Stimulated activated CD4-positive, alpha-beta T cell treated with anti-CD3 and anti-CD28 coated beads, Interleukin-1b, Interleukin-23, amount 100 ng/mL, for 24 hours (primary cell): ENCODE measurements at places on chromosomes 6 and 20.

- no peak for DNase-seq
Observed at GRCh38 chr6:129648819-129649491, 61.0 kb downstream of the ARHGAP18 start.

DNA sequence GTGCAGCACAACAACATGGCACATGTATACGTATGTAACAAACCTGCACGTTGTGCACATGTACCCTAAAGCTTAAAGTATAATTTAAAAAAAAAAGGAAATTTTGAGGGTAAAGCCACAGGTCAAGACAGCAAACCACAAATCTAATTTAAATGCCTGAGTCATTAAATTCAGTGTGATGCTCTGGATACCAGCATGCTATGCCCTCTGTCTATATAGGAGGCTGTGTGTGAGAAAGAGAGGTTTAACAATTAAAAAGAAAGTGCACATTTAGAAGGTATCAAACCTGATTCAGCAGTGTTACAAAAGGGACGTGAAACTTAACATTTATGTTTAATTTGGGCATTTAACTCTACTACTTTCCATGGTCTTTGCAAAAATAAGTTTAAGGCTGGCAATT, 276.3 kb downstream of the ADGRB3 start:
- DNase-seq = no peak

DNA sequence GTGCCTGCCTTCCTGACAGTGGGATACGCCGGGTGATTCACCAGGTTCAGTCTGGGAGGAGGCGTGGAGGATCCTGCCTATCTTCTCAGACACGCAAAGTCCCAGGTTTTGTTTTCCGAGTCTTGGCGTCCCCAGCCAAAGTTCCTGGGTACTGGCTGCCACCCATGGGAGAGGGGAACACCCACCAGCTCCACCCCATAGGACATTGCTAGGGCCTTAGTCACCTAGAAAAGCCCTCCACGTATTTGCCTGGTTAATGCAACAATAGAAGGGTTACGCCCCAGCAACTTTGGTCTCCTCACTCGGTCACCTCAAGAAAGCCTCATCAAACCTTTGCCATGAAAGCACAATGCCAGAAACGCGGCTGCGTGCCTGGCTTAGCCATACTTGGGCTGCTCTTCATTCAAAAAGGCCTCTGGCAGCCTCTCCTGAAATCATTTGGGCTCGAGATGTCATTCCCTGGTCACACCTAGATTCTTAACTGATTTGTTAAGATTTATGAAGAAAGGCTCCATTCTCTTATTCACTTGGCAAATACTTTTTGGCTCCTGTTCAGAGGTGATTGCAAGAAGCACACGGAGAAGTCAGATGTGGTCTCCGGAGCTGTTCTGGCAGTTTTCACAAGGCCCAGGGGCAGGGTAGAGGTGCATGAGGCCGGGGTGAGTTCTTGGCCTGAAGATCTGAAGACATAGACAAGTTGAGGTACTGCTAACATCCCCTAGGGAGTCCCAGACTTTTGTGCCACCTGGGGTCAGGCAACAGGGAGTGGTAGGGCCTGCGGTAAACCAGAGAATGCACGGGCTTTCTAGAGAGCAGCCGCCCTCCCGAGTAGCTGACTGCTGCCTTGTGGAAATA, 35.5 kb upstream of the ZNF133 start:
- DNase-seq = no peak

- no peak for DNase-seq
Observed at GRCh38 chr6:142850679-142851423, 94.1 kb downstream of the HIVEP2 start.

DNA sequence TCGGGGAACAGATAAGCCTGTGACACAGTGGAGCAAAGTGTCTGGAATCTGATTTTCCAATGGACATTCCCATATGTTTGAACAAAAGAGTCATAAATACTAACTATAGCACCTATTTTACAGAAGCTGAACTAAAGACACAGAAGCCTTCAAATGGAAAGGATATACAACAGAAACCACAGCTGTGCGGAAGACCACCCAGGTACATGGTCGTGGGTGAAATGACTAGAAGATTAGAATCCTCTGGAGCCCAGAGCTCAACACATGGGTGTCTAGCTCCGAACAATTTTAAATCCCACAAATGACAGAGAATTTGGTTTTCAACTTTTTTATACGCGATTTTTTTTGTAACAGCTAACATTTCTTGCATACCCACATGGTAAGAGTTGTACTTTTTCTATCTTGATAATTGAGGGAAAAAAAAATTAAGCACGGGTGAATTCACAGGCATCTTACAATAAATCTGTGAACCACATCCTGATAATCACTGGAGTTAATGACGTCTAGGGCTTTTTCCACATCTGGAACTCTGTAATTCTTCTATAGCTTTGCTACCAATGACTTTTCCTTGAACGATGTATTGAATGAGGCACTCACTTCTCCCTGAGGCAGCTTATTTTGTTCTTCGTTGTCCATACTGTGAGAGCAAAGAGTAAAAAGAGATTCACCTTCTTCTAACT, 271.1 kb upstream of the AGPAT4 start:
- DNase-seq = no peak

- DNase-seq = no peak
Observed at GRCh38 chr20:62329389-62330377, 26.9 kb downstream of the ADRM1 start.

DNA sequence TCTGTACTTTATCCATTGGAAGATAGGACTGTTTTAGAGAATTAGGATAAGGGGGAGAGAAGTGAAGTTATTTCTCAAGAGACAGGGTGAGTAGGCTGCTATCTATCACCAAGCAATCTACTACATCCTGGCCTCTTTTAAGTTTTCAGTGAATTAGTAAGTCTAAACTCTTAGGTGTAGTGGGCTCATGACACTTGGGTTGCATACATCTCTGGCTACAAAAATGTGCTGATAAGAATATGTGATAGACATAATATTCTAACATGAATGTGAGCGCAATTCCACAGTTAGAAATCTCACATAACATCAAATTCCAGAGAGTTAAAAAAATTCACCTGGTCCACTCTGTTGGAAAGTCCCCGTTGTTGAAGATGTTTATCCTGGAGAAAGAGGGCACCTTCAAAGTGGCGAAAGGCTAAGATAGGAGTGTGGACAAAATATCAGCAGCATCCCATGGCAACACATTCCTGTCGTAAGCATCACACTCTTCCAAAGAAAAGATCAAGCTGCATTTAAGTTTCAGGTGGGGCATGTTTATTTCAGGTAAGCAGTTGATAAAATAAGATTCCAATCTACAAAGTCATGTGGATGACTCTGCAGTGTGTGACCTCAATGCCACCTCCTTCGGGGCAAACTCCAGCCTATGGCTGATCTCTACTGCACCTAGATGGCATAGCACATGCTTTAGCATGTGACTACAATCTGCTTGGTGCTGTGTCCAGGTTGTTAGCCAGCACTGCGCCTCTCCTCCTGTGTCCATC, 111.7 kb upstream of the NEDD9 start:
- DNase-seq = no peak

DNA sequence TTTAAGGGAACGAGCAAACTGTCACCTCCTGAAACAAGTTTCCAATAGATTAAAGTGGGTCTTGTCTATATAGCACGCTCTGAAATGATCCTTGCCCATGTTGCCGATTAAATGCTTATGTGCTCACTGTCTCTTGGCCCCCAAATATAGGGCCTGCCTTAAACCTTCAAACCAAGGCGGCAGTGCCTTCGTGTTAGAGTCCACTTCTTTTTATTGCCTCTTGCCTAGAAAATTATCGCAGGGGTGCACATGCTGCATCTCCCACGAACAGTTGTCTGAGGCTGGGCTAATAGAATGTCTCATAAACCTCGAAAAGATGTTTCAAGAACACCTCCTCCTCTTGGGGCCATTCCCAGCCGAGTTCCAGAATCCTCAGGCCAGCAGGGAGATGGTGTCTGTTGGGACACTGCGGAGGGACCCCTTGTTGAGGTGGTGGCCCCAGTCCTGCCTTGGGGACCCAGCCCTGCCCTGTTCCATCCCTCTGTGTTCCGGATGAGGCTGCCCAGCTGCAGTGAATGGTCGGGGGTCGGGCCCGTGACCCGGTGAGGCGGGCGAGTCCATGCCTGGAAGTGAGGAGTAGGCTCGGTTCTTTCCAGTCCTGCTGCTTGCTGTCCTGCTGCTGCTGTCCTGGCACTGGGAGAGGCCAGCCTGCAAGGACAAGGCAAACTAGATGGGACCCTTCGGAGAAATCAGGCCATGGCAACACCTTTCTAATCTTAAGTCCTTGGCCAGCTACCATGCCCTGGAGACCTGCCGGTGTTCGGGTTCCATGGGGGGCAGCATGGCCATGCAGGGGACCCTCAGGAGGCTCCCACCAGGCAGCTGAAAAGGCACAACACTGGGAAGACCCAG, 34.7 kb upstream of the SLCO4A1 start:
- no peak for DNase-seq

- no peak for DNase-seq
Observed at GRCh38 chr6:71236926-71237434, 51.6 kb upstream of the OGFRL1 start.
